Inflammatory macrophage treated with lipopolysaccharide for 1 hour (primary cell): ENCODE measurements at places on chromosomes 3 and 15.

- DNase-seq: no peak
Observed at GRCh38 chr3:146161663-146162002, 649 bp upstream of the PLOD2 start.

GRCh38 chr3:141738891-141739363 lies 829 bp downstream of the RNF7 start:
- peak; percentile 58 for DNase-seq

- no peak for DNase-seq
Observed at GRCh38 chr3:182970811-182971418, 9.4 kb downstream of the DCUN1D1 start.

- no peak for DNase-seq
Observed at GRCh38 chr3:128218548-128219257, 65.4 kb downstream of the EEFSEC start.

DNA sequence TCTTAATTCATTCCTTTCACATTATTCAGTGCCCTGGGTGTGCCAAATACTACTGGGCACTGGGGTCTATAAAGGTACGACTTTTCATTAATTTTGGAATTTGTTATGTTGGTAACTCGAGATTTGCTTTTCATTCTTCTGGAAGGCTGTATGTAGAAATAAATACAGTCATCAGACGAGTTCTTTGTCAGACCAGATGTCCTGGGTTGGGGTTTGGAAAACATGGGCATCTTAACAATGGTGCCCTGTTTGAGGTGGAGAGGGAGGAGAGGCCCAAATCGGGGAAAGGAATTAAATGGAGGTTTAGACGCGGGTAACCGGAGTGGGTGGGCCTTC lies 662 bp upstream of the GLCE start:
- DNase-seq: no peak

DNA sequence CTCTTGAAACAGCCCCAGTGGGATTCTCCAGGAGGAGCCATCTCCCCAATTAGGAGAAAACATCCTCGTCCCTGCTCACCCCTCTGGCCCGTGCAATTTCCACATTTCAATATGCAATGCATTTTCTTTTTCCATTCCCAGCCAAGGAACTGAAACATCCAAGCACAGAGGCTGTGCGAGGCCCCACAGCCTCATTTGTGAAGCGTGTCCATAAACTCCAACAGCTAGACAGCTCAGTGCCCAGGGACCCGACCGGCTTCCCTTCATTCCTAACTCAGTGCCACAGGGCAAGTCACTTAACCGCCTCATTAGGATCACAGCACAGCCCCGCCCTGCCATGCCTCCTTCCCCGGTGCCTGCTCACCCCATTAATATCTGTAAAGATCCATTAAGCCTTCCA lies 204.2 kb upstream of the IGF1R start:
- DNase-seq: no peak

- no peak for DNase-seq
Observed at GRCh38 chr3:184760337-184761074, 48.6 kb upstream of the MAGEF1 start.

- peak; percentile 34 for DNase-seq
Observed at GRCh38 chr3:5466717-5467116, 279.2 kb downstream of the EDEM1 start.

DNA sequence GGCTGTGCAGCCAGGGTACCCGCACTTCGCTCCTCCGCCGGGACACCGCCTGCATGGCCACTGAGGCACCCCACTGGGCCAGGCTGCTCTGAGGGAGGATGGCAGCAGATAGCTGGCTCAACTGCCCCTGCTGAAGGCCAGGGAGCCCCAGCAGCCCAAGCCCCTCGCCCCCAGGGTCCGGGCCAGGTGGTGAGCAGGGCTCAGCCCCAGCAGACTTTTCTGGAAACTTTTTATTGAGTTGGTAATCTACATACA lies 11.5 kb downstream of the PLIN1 start:
- DNase-seq: no peak

DNA sequence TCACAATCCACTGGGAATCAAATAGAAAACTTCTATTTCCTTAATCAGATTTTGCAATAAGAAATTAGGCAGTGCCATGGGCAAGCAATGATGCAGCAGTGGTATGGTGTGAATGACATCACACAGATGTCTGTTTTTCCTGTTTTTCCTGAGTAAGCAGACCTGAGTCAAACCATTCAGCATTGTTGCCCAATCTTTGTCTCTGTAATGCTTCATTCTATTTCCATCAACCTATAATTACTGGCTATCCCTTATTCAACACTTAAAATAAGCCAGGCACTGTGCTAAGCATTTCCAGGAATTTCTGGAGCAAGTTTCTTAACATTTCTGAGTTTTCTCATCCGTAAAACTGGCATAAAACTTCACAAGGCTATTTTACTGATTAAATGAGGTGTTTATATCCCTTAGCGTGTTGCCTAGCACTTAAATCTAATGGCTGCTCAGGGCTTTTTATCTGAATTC lies 11.3 kb upstream of the OXSR1 start:
- peak; percentile 94 for DNase-seq

GRCh38 chr3:59546522-59546921 lies 496.7 kb upstream of the CFAP20DC start:
- no peak for DNase-seq

DNA sequence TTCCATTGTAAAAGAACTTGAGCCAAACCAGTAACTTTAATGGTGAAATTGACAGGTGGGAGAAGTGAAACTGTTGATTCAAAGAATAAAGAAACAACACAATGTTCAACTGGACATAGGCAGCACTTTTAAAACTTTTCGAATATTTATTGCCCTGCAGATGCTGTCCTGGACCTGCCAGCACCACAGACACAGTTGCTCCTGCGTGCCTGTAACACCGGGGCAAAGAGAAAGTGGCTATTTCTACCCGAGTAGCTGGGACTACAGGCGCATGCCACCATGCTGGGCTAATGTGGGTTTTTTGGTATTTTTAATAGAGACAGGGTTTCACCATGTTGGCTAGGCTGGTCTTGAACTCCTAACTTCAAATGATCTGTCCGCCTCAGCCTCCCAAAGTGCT lies 7.4 kb downstream of the IL5RA start:
- DNase-seq: no peak

DNA sequence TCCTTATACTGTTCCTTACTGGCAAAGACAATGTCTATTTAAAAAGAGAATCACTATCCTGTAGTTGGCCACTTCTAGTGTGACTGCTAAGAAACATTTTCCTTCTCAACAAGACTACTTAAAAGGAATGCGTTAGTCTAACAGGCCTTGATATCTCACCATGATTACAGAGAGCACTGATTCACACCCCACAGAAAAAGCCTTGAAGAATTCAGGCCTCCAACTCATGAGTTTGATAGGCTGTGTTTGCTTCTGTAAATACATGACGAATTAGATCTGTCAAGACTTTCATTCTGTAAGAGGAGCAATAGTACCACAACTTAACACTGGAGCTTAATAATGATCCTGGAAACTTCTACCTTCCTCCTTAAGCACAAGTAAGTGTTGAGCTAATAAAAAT lies 432.8 kb upstream of the NR2F2 start:
- no peak for DNase-seq

- no peak for DNase-seq
Observed at GRCh38 chr15:26848498-26848897, 18.4 kb upstream of the GABRA5 start.

GRCh38 chr15:52635908-52636307 lies 43.3 kb downstream of the ATOSA start:
- no peak for DNase-seq
